Foreskin keratinocyte (primary cell): ENCODE measurements at places on chromosomes 3 and 15.

GRCh38 chr3:133930341-133930933 is 34.8 kb upstream of the RAB6B start:
- peak; percentile 49 for DNase-seq

DNA sequence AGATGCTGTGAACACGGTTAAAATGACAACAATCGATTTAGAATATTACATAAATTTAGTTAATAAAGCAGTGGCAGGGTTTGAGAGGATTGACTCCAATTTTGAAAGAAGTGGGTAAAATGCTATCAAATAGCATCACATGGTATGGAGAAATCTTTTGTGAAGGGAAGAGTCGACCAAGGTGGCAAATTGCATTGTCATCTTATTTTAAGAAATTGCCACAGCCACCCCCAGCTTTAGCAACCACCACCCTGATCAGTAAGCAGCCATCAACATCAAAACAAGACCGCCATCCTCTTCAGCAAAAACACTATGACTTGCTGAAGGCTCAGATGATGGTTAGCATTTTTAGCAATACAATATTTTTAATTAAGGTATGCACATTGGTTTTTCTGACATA is 5.7 kb upstream of the CCR5 start:
- no peak for DNase-seq

- no peak for DNase-seq
These were observed 65.2 kb downstream of the GTPBP8 start for GRCh38 chr3:113055961-113056360.

- peak; percentile 73 for DNase-seq
These were observed 372.5 kb upstream of the CFAP20DC start for GRCh38 chr3:59422312-59422711.

DNA sequence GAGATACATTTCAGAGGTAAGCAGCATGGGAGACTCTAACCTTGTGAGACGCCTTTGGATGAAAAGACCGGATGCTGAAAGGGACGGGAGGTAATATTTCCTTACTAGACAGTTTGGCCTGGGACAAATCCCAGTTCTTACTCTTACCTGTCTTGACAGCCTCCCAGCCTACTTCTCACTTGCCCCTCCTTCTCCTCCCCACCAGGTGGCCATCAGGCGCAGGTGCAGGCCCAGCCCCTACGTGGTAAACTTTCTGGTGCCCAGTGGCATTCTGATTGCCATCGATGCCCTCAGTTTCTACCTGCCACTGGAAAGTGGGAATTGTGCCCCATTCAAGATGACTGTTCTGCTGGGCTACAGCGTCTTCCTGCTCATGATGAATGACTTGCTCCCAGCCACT is 6.3 kb downstream of the HTR3D start:
- no peak for DNase-seq

- DNase-seq, result no peak
These were observed 21.4 kb downstream of the CALML4 start for GRCh38 chr15:68183616-68184315.

GRCh38 chr15:88255484-88256278 is 858 bp downstream of the NTRK3 start:
- DNase-seq, result peak; percentile 23

- no peak for DNase-seq
These were observed 65.6 kb upstream of the PLXNA1 start for GRCh38 chr3:126917232-126917804.

- DNase-seq, result no peak
These were observed 102.3 kb downstream of the SEC22A start for GRCh38 chr3:123303976-123304560.

GRCh38 chr15:73325191-73325861 is 43.4 kb downstream of the HCN4 start:
- no peak for DNase-seq

- DNase-seq, result no peak
These were observed 667.1 kb upstream of the ADAMTS9 start for GRCh38 chr3:65354880-65355279.

DNA sequence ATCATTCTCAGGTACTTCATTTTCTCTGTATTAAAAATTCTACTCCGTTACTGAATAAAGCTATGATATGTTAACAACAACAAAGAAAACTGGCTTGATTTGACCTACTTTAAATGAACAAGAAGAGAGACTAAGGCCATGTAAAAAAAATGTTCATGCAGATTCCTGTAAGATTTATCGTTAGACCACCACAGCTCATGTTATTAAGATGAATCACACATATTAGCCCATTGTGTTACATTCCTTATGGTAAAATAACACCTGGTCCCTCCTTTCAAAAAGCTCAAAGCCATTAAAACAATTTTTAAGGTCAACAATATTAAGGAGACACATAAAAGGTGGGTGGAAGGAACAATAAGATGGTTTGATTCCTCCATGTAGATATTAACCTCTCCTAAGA is 6.3 kb downstream of the THOC7 start:
- no peak for DNase-seq

DNA sequence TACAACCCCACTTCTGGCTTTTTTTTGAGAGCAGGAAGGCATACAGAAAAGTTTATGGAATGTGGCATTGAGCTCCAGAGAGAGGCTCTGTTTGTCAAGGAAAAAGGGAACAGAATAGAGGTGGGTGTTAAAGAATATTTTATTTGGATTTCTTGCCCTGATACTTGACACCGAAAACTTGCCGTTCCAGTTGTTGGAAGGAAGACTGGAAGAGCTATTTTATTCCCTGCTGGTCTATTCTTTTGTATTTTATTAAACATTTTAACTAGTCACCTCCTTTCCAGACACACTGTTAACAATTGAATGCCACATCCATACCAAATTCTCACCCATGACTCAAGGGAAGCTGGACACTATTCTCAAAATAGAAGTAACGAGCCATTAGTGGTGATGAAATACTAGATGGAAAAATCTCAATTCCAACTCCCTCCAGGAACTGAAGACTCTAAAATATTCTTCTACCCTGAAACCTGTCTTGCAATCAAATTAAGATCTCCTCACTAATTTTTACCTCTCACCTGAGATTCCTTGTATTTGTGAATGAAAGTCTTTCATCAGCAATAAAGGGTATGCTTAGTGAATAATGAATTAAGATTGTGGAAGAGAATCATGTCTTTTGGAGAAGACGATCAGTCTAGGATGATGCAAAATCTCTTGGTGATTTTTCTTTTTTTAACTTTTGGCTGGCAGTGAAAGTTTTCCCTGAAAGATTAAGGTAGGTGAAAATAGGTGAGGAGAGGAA is 28.5 kb downstream of the GREM1 start:
- DNase-seq, result no peak

DNA sequence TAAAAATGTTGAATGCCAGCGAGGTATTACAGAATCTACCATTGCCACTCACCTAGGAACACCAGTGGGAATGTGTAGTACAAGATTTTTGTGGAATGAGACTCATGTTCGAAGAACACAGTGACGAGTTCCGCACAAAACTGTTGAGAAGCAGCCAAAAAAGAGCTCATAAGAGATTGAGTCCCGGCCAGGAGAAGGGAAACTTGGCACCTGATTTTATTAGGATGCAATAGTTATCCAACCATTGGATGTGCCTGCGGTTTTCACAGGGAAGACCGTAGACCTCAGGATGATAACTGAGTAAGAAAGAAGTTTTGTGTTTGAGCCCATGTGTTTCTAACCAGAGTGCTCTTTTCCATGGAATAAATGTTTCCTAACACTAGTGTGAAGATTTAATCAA is 88.9 kb downstream of the PTPRG start:
- DNase-seq, result no peak

- DNase-seq, result no peak
These were observed 435.0 kb downstream of the SHQ1 start for GRCh38 chr3:72413228-72413627.

GRCh38 chr3:39752019-39752637 is 57.3 kb upstream of the MYRIP start:
- peak; percentile 10 for DNase-seq

- no peak for DNase-seq
These were observed 6.0 kb downstream of the ONECUT1 start for GRCh38 chr15:52783929-52784798.

- no peak for DNase-seq
These were observed 21.5 kb upstream of the RAB6B start for GRCh38 chr3:133917144-133917543.

DNA sequence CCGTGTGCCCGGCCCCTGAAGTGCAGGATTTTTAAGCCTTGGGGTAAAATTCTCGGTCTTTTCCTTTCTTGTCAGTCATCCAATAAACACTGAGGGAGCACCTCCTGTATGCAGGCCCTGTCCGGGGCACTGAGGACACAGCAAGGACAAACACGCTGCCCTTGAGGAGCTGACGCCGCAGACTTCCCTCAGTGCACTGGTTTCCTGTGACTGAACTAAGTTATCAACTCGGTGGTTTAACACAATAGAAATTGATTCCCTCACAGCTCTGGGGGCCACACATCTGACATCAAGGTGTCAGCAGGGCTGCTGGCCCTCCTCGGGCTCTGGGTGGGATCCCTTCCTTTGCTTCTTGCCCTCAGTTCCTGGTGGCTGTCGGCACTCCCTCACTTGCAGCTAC is 65.1 kb downstream of the ZNF445 start:
- no peak for DNase-seq

- no peak for DNase-seq
These were observed 96.0 kb downstream of the C3orf70 start for GRCh38 chr3:185056908-185057307.

DNA sequence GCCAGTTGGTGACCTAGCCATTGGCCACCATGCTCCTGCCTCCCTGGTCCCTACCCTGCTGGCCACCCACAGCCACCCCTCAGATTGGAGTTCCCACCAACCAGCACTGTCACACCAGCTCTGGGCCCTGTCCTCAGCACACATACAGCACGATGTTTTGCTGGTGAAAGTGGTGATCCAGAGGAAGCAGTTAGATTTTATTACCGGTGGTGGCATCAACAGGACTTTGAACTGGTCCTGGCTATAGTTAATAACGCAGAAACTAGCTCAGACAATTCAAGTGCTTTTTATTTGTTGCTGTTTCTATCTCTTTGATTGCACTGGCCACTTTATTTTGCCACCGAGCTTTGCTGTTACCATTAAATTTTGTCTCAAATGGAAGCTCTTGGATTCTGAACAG is 16.4 kb upstream of the KLHL24 start:
- DNase-seq, result no peak

- peak; percentile 79 for DNase-seq
These were observed 24.3 kb downstream of the PGPEP1L start for GRCh38 chr15:98983334-98983733.

GRCh38 chr3:713947-714620 is 378.7 kb upstream of the CNTN6 start:
- no peak for DNase-seq

- DNase-seq, result no peak
These were observed 448.6 kb upstream of the GOLIM4 start for GRCh38 chr3:168544097-168544957.

GRCh38 chr15:96037584-96037983 is 292.9 kb upstream of the NR2F2 start:
- no peak for DNase-seq

- no peak for DNase-seq
These were observed 9.1 kb upstream of the PRR20G start for GRCh38 chr3:127296959-127297358.
